ENCODE measurements at places on chromosomes 7 and 10.

DNA sequence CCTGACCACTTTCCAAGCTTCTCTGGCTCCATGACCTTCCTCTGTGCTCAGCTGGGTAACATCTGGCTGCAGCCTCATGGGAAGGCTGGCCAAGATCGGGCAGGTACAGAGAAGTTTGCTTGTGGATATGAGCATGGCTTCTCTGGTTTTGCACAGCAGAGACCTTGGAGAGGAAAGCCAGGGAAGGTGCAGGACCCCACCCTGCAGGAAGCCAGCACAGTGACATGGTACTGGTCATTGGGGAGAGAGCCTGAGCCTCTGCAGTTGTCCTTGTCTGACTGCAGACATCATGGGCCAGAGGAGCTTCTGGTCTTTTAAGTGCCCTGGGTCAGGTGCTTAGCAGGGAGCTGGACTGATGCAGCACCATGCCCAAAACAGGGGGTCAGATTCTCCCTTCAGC, 70.6 kb upstream of the LEP start:
- DNase-seq = peak; percentile 30

DNA sequence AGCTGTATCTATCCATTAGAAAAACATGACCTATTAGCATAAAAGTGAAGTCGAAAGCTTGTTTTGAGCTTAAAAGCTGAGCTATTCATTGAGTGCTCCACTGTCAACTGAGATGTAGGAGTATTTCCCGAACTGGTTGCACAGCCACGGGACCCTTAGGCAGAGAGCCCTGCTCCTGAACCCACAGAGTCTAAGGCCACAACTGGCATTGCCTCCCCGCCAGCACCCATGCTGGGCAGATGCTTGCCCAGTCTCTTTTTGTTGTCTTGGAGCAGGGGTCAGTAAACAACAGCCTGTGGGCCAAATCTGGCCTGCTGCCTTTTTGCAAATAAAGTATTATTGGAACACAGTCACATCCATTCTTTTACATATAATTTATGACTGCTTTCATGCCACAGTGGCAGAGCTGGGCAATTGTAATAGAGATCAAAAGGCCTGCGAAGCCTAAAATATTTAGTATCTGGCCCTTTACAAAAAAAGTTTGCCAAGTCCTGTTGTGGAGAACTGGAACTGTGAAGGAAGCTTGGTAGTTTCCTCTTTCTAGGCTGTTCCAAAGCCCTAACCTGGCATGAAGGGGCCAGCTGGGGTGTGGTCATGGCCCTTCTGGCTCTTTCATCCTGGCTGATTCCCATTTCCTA, 58.4 kb upstream of the WAPL start:
- no peak for DNase-seq

- DNase-seq = peak; percentile 82
These were observed 708 bp upstream of the GPR85 start for GRCh38 chr7:113087071-113087998.

GRCh38 chr10:28411136-28411460, 108.2 kb upstream of the MPP7 start:
- no peak for DNase-seq

DNA sequence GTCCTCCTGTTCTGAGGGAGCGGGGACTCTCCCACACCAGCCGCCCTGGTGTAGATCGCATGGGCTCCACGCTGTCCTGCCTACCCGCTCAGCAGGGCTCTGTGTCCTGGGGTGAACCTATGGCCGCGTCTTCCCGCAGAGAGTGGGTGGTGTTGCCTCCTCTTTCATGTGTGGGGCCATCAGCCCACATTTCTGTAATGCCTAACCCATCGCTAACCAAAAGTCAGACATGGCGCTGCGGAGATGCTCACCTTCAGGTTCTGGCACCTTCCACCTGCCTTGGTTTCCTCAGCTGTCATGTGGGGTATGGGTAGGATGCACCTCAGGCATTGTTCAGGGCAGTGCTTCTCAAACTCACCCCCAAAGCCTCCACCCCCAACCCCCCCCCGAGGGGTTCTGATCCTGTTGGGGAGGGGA, 50.5 kb upstream of the CAMK2B start:
- DNase-seq = no peak

- DNase-seq = no peak
These were observed 47.4 kb upstream of the EZH2 start for GRCh38 chr7:148931470-148931869.

DNA sequence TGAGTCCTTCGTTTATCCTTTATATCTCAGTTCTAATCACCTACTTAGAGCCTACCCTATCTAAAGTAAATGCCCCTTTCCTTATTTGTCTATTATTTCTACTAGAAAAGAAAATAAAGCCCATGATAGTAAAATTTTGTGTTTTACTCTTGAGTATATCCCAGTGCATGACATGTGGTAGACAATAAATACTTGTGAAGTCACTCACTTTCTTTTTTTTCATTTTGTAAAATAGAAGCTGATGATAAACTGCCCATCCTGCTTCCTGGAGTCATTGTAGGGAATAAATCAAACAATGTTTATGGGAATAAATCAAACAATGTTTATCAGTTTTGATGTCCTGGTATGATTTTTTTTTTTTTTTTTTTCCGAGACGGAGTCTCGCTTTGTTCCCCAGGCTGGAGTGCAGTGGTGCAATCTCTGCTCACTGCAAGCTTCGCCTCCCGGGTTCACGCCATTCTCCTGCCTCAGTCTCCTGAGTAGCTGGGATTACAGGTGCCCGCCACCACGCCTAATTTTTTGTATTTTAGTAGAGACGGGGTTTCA, 36.1 kb downstream of the BTRC start:
- no peak for DNase-seq

GRCh38 chr7:50181081-50181480, 88.0 kb upstream of the ZPBP start:
- DNase-seq = no peak

- peak; percentile 24 for DNase-seq
These were observed 35.9 kb upstream of the CACNB2 start for GRCh38 chr10:18104223-18104872.

DNA sequence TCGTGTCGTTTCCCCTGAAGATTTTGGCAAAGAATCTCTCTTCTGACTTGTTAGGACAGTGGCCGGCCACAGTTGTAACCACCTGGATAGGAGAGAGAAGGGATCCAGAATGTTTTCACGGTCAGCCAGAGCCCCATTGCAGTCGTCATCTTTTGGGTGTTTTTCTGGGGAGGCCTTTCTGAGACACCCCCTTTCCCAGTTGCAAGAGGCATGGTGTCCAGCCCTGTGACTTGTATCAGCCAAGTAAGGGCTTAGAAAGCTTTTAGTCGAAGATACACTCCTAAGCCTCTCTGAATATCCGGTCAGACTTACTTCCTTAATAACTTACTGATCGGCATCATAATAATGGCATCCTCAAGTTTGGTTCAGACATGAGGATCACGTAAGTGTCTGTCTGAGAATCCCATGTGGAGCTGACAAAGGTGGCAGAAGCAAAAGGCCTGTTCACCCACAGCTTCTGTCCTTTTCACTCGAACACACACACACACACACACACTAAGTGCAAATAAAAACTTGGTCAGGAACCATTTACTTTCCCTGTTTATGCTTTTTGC, 435.7 kb upstream of the GALNT17 start:
- DNase-seq = peak; percentile 82

- DNase-seq = peak; percentile 74
These were observed 165.0 kb downstream of the CHN2 start for GRCh38 chr7:29359482-29360093.

Measured in NCI-H69 (cell line).